ENCODE measurements at places on chromosomes 11 and 22. TPM values are rescaled to one million over a fixed set of nuclear protein-coding genes. Genes with fewer than 3 reads are reported as not detected.

GRCh38 chr11:66292543-66293332 is 1.0 kb downstream of the TMEM151A start:
- DNase-seq, result no peak

- DNase-seq, result no peak
Observed at GRCh38 chr11:2726964-2727363, 27.2 kb upstream of the KCNQ1OT1 start.

DNA sequence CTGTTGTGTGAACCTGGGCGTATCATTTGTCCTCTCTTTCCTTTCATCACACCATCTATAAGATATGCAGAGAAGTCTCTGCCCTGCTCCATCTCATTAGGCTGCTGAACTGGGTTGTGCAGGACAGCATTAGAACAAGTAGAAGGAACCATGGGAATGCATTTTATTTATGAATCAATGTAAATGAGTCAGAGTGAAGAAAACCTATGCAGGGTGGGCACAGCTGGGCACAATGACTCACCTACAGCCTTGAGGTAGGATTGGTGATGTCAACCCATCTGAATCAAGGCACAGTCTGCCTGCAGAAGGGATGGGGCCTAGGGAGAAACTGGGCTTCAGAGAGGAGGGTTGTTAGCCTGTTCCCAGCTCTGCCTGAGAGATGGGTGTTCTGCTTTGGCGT is 123.4 kb downstream of the CSNK2A3 start:
- no peak for DNase-seq

The MCHR1 gene
- not detected for polyA plus RNA-seq

The ISX gene
- polyA plus RNA-seq, result not detected

- no peak for DNase-seq
Observed at GRCh38 chr11:132200353-132200936, 830.0 kb downstream of the NTM start.

GRCh38 chr11:69649576-69649900 is 8.6 kb downstream of the CCND1 start:
- no peak for DNase-seq

GRCh38 chr22:43238526-43239006 is 51.6 kb upstream of the TTLL12 start:
- DNase-seq, result peak; percentile 61

- DNase-seq, result no peak
Observed at GRCh38 chr11:104661471-104661870, 236.8 kb downstream of the CASP12 start.

DNA sequence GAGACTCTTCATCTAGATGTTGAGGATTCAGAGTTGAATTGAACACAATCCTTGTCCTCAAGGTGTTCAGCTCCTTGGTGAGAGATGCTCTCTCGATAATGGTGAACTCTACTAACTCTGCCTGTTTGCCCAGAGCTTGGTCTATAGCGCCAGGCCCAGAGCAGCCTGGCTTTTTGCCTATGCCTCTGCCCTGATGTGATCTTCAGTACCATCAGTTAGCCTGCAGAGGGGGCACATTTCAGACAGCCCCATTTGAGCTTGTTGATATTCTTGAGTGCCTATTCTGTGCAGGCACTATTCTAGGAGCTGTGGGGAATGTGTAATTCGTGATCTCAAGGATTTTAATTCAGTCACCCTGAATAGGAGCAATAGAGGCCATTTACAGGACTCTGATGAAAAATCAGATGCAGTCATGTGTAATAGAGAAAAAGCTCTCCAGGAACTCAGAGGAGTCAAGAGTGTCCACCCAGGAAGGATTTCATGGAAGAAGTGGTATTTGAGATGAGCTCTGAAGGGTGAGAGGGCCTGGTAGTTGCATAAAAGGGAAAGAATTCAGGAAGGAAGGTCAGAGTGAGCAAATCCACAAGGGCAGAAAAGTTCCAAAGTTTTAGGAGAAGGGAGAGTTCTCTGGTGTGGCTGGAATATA is 19.3 kb downstream of the GTPBP1 start:
- DNase-seq, result no peak

DNA sequence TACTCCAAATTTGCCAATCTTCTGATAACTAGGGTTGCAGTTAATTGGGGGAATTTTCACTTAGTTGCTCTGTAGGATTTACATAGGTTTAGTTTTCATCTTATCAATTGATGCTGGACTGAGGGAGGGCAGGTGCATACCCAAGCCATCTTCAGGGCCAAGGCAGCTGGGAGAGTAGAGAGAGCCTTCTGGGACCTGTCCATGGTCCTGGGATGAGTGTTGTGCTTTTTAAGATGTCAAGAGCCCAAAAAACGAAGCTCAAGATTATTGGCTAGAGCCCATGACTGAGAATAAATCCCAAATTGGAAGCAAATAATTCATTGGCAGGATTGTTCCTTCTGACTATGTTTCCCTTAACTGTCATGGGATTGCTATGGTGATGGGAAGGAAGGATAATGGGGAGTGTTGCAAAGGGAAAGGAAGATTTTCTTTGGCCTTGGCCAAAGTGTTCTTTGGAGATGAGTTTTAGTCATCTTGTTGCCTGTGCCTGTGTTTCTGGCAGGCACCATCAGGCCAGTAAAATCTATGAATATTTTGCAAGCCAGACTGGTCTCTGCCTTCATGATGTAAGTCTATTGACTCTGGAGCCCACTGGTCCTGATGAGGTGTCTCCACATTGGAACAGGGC is 4.5 kb downstream of the SLC22A6 start:
- DNase-seq, result no peak

DNA sequence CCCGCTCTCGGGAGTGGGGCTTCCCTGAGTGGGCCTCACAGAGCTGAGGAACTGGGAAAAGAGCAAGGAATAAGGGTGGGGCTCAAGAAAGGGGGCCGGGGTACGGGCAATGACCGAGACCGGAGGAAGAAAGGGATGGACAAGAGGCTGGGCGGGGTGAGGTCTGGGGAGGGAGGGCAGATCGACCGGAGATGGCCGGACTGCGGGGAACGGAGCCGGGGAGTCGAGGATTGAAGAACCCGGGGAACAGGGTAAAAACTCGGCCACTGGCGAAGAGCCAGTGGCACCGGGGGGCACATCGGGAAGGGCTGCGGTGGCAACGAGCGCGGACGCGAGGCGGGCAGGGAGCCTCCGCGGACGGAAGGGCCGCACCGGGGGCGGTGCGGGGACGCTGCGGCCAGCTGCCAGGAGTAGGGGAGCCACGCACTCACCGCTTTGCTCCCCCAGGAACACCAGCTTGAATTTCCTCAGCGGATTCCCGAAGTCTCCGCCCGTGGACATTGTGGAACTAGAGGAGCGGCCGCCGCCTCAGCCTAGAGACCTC is 667 bp downstream of the RAB6A start:
- DNase-seq, result peak; percentile 54
